Calu3 (cell line): ENCODE measurements at places on chromosomes 5 and 9. TPM values are rescaled to one million over a fixed set of nuclear protein-coding genes. Genes with fewer than 3 reads are reported as not detected.

Gene GRM6
- total RNA-seq, result not detected in 2 replicates

Gene PCDHGA4
- 0.07 TPM in 2 replicates for total RNA-seq

Gene OBP2B
- total RNA-seq, result not detected in 2 replicates

Gene SLC6A19
- total RNA-seq, result not detected in 2 replicates

Gene TNC
- 0.29 and 1.0 TPM in 2 replicates for total RNA-seq

Gene AMBP
- 2.7 and 3.9 TPM in 2 replicates for total RNA-seq

Gene SPINK1
- total RNA-seq, result 307 and 444 TPM in 2 replicates

- H3K36me3 ChIP-seq, result peaks cover 41% of the 10 kb centered on the region
- H3K4me3 ChIP-seq, result peak overlapping the region; percentile 94
- peak; percentile 14 for DNase-seq
- H3K4me1 ChIP-seq, result peaks cover 29% of the 10 kb centered on the region
- H3K27me3 ChIP-seq, result no peaks in the 10 kb centered on the region
- H3K27ac ChIP-seq, result peak overlapping the region; percentile 72
These were observed 2.1 kb downstream of the GTF3C4 start for GRCh38 chr9:132672413-132672690.

DNA sequence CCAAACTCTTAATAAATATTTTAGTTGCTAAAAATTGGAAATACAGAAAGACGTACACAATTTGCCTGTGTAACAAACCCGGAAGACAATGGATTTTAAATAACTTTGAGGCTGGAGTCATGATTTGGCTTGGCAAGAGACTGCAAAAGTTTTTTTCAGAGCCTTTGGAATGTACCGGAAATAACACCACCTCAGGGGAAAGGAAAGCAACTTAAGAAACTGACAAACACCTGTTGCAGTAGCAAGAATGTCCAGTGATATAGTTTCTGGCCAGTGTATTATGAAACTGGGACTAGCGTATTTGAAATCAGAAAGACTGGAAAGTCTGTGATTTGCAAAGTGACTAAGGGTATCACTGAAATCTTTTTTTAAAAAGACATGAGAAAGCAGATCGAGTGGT is 842 bp downstream of the MUSK start:
- H3K36me3 ChIP-seq, result no peaks in the 10 kb centered on the region
- no peak for DNase-seq
- H3K4me3 ChIP-seq, result no peak overlapping the region
- no peaks in the 10 kb centered on the region for H3K27me3 ChIP-seq
- no peaks in the 10 kb centered on the region for H3K4me1 ChIP-seq

DNA sequence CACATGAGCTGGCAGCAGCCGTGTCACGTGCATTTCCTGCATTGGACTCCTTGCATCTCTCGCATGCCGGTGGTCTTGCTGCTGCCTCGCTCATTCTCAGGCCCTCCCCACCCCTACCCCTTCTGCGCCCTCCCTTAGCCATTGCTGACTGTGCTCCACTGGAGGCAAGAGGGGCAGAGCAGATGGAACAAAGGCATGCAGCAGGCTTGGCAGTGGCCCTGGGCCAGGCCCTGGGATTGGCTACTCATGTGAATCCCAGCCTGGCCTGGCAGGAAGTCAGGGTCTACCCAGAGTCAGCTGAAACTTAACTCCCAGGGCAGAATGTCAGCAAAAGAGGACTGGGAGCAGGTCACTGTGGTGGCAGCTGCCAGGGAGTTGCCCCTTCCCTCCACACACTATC is 62.3 kb downstream of the TSTD2 start:
- no peak overlapping the region for H3K4me3 ChIP-seq
- H3K4me1 ChIP-seq, result no peaks in the 10 kb centered on the region
- no peak for DNase-seq
- H3K36me3 ChIP-seq, result no peaks in the 10 kb centered on the region

DNA sequence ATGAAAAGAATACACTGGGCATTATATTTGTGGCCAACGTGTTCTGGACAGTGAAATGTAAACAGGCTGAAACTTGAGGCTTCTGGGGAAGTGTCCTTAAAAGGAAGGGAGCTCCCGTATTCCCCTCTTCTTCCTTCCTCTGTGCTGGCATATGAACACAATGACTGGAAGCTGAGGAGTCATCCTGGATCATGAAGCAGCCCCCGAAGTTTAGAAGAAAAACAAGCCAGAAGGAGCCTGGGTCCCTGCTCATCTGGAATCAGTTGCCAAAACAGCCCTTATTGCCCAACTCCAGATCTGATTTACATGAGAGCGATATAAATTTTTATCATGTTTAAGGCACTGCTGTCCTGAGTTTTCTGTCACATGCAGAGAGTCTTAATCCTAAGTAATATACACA is 65.4 kb upstream of the SLC1A1 start:
- peaks cover 20% of the 10 kb centered on the region for H3K4me1 ChIP-seq
- no peak for DNase-seq
- no peaks in the 10 kb centered on the region for H3K27me3 ChIP-seq
- H3K4me3 ChIP-seq, result no peak overlapping the region
- no peak overlapping the region for H3K27ac ChIP-seq
- H3K36me3 ChIP-seq, result no peaks in the 10 kb centered on the region

DNA sequence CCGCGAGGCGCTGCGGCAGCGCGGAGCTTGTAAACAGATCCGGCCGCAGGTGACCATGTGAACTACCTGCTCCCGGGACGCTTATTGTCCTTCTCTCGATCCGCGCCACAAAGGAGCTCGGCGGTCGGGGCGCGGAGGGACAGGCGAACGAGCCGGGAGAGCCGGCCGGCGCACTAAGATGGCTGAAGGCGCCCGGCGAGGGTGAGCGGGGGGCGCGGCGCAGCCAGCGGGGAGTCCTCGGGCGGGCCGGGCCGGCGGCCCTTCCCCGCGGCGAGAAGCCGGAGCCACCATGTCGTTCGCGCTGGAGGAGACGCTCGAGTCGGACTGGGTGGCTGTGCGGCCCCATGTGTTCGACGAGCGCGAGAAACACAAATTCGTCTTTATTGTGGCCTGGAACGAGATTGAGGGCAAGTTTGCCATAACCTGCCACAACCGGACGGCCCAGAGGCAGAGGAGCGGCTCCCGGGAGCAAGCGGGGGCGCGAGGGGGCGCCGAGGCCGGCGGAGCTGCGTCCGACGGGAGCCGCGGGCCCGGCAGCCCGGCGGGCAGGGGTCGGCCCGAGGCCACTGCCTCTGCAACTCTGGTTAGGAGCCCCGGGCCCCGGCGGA is 535 bp downstream of the JMY start:
- peak; percentile 57 for DNase-seq
- peaks cover 13% of the 10 kb centered on the region for H3K4me1 ChIP-seq
- peak overlapping the region; percentile 82 for H3K4me3 ChIP-seq
- H3K27me3 ChIP-seq, result no peaks in the 10 kb centered on the region

DNA sequence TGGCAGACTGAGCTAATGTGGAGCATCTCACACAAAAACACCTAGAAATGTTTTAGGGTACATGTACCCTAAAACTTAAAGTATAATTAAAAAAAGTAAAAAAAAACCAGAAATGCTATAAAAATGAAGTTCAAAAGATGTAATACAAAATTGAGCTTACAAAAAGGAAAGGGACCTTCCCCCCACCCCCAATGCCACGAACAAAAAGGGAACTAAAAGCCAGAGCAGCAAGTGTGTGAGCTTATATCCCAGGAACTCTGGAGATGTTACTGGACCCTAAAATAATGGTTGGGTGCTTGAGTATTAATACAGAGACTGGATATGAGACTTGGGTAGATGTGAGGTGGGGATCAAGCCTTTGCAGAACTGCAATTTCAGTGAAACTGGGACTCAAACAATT is 11.0 kb downstream of the SPATA9 start:
- H3K4me3 ChIP-seq, result no peak overlapping the region
- no peaks in the 10 kb centered on the region for H3K27me3 ChIP-seq
- no peak for DNase-seq

- no peak overlapping the region for H3K27ac ChIP-seq
- no peaks in the 10 kb centered on the region for H3K36me3 ChIP-seq
- no peak for DNase-seq
- peaks cover 80% of the 10 kb centered on the region for H3K27me3 ChIP-seq
- no peak overlapping the region for H3K4me3 ChIP-seq
These were observed 17.0 kb upstream of the WHRN start for GRCh38 chr9:114522286-114522685.

DNA sequence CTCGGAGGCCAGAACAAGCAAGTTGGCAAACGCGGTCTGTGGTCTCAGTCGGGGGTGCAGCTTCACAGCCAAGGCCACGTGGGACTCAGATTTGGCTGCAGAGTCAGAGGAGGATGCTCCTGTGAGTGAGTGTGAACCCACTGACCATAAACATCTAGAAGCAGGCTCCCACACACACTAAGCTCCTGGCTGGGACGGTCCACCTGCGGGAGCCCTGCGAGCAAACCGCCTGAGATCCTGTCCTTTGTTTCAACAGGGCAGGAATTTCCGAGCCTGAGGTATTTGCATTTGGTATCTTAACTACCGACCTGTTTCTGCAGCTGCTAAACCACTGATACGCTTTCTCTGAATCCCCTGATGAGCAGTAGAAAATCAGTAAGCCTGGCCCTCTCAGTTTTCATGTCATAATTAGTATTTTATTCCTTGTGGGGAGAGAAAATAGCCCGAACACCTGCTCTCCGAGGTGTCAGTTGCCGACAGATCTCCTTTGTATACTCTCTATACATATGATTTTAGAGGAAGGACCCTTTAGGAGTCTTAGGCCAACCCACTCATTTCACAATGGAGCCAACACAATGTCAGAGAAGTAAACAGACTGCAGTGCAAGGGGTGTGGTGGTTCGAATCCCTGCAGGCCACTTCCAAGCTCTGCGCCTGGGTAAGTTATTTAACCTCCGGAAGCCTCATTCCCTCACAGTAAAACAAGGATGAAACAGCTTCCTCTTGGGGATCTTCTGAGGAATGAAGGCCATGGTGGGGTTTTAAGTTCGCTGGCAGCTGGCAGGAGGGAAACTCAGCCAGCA is 40.9 kb upstream of the PWWP2A start:
- no peak overlapping the region for H3K4me3 ChIP-seq
- H3K27me3 ChIP-seq, result no peaks in the 10 kb centered on the region
- peaks cover 3% of the 10 kb centered on the region for H3K36me3 ChIP-seq

DNA sequence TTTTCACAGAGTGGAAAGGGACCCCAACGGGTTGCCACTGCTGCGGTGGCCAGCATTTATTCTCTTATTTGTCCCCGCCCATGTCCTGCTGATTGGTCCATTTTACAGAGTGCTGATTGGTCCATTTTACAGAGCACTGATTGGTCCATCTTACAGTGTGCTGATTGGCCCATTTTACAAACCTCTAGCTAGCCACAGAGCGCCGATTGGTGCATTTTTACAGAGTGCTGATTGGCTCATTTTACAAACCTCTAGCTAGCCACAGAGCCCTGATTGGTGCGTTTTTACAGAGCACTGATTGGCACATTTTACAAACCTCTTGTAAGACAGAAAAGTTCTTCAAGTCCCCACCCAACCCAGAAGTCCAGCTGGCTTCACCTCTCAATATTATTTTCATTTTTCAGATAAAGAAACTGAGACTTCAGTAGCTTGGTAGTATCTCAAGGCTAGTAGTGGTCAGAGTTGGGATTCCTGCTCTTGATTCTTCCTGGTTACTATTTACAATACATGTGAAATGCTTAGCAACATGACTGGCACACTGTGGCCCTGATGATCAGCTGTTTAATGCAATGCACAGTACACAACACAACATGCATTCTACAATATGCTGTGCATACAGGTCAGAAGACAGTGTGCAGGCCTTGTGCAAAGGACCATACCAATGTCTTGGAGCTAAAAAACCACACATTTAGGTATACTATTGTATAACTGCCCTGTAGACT is 63.6 kb upstream of the BOD1 start:
- H3K4me3 ChIP-seq, result no peak overlapping the region
- H3K36me3 ChIP-seq, result no peaks in the 10 kb centered on the region
- no peak overlapping the region for H3K27ac ChIP-seq
- no peaks in the 10 kb centered on the region for H3K4me1 ChIP-seq
- H3K27me3 ChIP-seq, result no peaks in the 10 kb centered on the region

DNA sequence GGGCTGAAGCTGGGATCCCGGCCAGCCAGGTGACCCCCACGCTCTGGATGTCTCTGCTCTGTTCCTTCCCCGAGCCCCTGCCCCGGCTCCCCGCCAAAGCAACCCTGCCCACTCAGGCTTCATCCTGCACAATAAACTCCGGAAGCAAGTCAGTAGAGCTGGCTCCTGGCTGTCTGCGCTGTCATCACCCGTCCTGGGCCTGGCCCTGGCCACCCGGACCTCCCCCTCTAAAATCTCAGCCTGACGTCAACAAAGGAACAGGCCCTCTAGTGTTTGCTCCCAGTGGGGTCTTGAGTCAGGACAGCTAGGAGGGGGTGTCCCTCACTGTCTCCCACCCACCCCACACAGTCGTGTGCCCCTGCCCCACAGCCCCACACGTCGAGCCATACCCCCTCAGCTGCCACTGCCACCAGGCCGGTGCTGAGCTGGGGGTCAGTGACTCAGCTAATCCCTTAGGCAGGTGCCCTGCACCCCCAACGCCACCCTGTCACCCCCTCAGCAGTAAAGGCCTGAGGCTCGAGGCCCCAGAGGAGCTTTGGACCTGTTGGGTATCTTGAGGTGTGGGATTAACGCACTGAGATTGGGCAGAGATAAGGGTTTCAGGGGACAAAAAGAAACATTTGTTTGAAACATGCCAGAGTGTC is 1.1 kb upstream of the LCNL1 start:
- no peak overlapping the region for H3K27ac ChIP-seq
- no peak overlapping the region for H3K4me3 ChIP-seq
- H3K36me3 ChIP-seq, result no peaks in the 10 kb centered on the region

DNA sequence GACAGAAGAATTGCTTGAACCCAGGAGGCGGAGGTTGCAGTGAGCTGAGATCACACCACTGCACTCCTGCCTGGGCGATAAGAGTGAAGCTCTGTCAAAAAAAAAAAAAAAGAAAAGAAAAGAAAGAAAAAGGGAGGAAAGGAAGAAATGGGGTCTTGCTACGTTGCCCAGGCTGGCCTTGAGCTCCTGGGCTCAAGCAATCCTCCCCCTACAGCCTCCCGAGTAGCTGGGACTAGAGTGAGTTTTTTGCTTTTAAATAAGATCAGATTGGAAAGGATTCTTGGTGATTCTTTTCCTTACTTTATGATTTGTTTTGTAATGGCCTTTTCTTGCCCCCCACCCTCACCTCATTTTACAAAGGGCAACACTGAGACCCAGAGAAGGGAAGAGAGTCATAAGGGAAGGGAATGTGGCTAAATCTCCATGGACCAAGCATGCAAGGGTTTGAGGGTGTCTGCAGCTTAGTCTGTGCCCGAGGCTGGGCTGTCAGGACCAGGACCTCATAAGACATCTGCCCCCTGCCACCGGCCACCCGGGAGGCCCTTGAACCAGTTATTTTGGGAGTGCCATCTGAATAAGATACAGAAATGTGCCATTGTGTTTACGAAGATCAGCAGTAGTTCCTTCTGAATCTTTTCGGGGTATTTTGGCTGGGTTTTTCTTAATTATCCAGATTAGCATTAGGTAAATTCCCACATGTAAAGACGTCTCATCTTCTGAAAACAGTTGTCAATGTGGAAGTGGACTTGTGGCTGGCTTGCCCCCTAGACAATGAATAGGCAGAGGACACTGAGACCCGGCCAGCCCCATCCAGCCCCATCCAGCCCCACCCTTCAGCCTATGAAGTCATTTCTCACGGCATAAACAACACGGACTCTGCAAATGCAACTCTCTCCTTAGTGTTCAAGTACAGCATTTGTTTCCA is 44.5 kb upstream of the GRHPR start:
- no peak overlapping the region for H3K4me3 ChIP-seq
- DNase-seq, result no peak
- H3K27ac ChIP-seq, result no peak overlapping the region
- H3K36me3 ChIP-seq, result peaks cover 4% of the 10 kb centered on the region
